Bronchial epithelial cell (primary cell): ENCODE measurements at places on chromosomes 7 and 10. TPM values are rescaled to one million over a fixed set of nuclear protein-coding genes. Genes with fewer than 3 reads are reported as not detected.

Gene GDI2
- total RNA-seq = 253 and 395 TPM in 2 replicates

DNA sequence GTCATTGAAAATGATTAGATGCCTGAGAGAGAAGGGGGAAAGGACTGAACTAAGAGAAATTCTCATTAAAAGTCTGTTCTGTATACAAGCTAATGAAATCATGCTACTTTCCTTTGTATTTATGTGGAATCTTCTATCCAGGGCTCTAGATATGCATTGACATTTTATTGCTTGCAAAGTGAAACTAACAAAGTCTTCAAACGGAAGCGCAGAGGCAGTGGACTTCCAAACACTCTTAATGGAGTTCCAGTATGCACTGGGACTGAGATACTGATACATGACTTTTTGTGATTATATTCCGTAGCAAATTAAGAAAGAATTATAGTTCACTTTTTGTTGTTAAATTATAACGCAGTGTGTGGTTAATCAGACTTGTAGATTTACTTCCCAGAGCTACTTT, 166.8 kb upstream of the TBX20 start:
- DNase-seq = no peak

DNA sequence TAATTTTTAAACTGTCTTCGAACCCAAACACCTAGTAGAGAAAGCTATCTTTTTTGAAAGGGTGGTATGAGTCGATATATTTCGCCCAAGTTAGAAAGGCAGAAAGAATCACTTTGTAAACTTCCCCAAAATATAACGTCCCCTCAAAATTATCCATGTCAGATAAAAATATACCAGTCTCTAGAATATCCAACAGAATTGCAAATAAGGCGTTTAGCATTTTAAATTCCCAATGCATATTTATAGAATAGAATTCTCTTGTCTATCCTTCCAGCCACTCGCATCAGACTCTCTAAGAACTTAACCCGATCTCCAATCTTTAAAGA, 2.1 kb downstream of the CTBP2 start:
- no peak for DNase-seq

Gene NRCAM
- 0.26 and 0.51 TPM in 2 replicates for total RNA-seq

DNA sequence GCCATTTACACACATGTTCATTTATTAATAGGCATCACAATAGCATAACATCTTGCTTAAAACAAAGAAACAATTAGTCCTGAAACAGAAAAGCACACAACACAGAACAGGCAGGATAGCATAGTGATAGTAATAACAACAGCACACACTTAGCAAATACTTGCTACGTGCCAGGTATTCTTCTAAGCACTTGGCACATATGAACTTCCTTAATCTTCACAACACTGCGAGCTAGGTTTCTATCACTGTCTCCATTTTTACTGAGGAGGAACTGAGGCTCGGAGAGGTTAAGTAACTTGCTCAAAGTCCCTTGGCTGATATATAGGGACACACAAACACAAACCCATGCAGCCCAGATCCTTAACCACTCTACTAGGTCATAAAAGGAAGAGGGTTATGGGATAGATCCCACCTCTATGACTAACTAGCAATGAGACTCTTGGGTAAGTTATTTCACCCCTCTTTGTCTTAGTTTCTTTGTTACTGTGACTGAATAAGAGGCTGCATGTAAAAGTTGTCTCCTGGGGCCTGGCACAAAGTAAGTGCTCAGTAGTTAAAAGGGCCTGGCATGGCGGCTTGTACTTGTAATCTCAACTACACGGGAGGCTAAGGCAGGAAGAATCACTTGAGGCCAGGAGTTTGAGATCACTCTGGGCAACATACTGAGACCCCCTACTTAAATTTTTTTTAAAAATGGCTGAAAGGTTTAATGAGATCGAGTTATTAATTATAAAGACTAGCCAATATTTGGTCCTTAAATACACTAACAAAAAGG, 181.0 kb upstream of the RHOBTB1 start:
- no peak for DNase-seq

DNA sequence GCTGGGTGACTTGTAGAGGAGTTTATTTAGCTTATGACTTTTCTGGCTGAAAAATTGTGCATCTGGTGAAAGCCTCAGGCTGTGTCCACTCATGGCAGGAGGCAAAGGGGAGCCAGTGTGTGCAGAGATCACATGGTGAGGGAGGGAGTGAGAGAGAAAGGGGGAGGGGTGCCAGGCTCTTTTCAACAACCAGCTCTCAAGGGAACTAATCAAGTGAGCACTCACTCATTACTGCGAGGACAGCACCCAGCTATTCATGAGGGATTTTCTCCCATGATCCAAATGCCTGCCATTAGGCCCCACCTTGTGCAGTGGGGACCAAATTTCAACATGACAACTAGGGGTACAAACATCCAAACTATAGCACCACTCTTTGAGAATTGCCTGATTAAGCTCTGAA, 590.2 kb downstream of the MAGI2 start:
- DNase-seq = no peak

Gene NPTX2
- total RNA-seq = under 0.01 and 0.13 TPM in 2 replicates

GRCh38 chr7:71361451-71362032, 229.6 kb downstream of the GALNT17 start:
- DNase-seq = no peak

- no peak for DNase-seq
These were observed 143.2 kb downstream of the NRCAM start for GRCh38 chr7:108313086-108313485.

Gene SEMA3A
- total RNA-seq = 57.7 and 60.3 TPM in 2 replicates

DNA sequence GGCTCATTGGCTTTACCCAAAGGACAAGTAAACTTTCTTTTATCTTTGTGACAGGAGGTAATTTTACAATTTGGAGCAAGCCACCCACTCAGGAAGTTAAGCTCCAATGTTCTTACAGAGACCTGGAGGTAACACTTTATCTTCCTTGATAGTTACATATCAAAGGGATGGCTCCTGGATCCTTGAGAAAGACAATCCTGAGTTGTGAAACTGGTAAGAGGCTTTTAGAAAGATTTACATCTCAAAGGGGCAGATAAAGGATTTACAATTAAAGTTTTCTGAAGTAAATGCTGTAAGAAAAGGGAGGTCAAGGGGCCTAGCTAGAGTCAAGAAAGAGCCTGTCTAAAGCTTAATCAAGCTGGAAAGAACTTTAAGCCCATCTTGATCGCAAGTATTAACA, 124.4 kb upstream of the ZNF804B start:
- no peak for DNase-seq

- DNase-seq = peak; percentile 17
These were observed 120.9 kb downstream of the SEMA3D start for GRCh38 chr7:85065888-85066485.

Gene PRSS37
- total RNA-seq = not detected in 2 replicates

GRCh38 chr7:38020121-38020785, 99.8 kb downstream of the EPDR1 start:
- peak; percentile 6 for DNase-seq

DNA sequence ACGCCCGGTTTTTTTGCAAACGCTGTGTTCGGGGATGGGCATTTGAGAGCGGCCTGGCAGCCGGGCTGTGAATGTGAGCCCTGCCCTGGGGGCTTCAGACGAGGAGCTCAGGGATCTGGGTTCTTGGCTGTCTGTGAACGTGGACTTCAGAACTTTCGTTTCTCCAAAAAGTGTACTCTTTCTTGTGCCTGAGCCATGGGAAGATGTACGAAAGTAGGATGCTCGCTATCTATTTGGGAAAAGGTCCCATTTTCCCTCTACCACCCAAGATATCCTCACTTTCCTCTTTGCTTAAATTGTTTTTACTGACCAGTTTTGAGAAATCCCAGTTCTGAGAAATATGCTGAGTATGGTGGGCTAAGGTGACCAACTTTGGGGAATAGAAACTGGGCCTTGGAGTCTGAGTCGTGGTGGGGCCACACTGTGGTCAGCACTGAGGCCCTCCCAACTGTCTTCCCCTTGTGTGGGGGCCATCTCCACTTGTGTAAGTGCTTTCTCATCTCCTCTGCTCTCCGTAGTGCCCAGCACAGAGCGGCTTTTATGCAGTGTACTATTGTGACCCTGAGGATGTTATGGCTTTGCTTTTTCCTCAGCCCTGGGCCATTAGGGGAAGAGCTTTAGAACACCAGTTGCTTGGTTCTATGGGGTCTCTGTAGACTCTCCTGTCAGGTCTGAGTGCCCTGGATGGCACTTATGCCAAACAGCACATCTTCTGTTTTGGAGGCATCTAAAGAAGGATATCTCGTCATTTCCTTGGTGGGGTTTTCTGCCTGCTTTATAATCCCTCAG, 918 bp downstream of the DBNL start:
- DNase-seq = peak; percentile 46

- peak; percentile 30 for DNase-seq
These were observed 97.6 kb upstream of the ZNF438 start for GRCh38 chr10:31129271-31129670.

DNA sequence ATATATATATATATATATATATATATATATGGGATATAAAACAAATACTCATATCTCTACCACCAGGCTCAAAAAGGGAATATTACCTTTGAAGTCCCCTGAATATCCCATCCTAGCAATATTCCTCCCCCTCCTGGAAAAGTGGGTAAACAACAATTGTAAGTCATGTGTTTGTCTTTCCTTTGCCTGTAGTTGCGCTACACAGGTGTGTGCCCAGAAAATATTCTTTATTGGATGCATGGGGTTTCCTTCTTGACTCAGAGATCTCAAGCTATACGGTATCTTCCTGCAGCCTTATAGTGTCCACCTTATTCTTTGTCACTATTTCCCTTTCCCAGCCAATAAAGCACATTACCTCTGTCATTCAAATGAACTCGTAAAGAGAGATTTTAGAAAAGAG, 54.2 kb downstream of the MET start:
- no peak for DNase-seq

DNA sequence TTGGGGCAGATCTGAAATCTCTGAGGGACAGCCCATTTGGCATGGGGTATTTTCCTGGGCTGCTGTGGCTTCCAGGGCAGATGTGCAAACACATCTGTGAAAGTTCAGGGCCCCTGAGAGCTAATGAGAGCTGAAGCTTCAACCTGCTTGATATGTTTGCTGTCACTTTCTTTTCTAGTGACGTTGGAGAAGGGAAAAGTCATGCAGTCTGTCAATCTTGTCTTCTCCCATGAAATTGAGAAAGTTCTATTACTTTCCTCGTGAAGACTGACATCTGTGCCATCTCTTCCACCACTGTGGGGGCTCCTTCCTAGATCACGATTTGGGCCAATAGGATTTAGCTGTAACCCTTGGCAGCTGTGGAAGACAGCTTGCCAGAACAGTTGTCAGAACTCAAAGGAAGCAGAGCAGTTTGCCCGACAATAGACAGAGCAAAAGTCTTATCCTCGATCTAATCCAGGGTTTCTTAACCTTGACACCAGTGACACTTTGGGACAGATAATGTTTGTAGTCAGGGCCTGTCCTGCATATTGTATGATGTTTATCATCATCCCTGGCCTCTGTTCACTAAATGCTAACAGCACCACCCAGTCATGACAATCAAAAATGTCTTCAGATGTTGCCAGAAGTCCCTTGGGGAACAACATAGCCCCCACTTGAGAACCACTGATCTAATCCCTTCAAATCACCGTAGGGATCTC, 586.5 kb downstream of the LRMDA start:
- no peak for DNase-seq

Gene WDR91
- total RNA-seq = 4.7 and 6.9 TPM in 2 replicates

Gene REEP3
- 52.1 and 60.3 TPM in 2 replicates for total RNA-seq

- DNase-seq = peak; percentile 89
These were observed 133.4 kb downstream of the MACC1 start for GRCh38 chr7:20083781-20084180.

DNA sequence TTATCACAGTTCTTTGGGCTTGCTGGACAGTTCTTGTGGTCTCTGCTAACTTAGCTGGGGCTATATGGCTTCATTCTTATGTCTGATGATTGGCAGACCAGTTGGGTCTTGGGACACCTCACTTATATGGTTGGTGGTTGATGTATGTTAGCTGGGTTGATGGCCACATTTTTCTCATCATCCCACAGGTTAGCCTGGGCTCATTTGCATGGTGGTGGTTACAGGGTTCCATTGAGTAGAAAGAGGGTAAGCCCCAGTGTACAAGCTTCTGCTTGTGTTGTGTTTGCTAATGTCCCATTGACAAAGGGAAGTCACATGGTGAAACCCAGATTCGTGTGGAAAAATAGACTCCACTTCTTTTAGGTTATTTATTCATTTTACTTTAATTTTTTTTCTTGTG, 40.6 kb downstream of the TMEM60 start:
- DNase-seq = no peak
